ENCODE measurements at places on chromosomes 3 and 15. TPM values are rescaled to one million over a fixed set of nuclear protein-coding genes. Genes with fewer than 3 reads are reported as not detected.

The MTFMT gene
- total RNA-seq: 23.9 TPM

The GOLGA6L7 gene
- total RNA-seq: not detected

The CCR3 gene
- total RNA-seq: not detected

The C3orf62 gene
- total RNA-seq: 7.5 TPM

The SLC51A gene
- total RNA-seq: 0.77 TPM

The SERPINI2 gene
- total RNA-seq: not detected

The PTH1R gene
- 14.7 TPM for total RNA-seq

The MYRIP gene
- total RNA-seq: 8.6 TPM

The NEO1 gene
- total RNA-seq: 83.9 TPM

The FBN1 gene
- total RNA-seq: 322 TPM

The DCBLD2 gene
- total RNA-seq: 80.5 TPM

The SLC2A2 gene
- not detected for total RNA-seq

The HDAC11 gene
- 19.8 TPM for total RNA-seq

The COL6A5 gene
- 0.16 TPM for total RNA-seq

The SCAANT1 gene
- total RNA-seq: not detected

The SNTN gene
- total RNA-seq: not detected

The LRRK1 gene
- 8.7 TPM for total RNA-seq

The PAQR9 gene
- 3.6 TPM for total RNA-seq

The PFN2 gene
- 222 TPM for total RNA-seq

The MAP1A gene
- 26.2 TPM for total RNA-seq

The ARGFX gene
- not detected for total RNA-seq

The GNAT1 gene
- total RNA-seq: 66.7 TPM

The NMNAT3 gene
- total RNA-seq: 21.2 TPM

The CPA3 gene
- 8.6 TPM for total RNA-seq

The NR2E3 gene
- 218 TPM for total RNA-seq

The RSRC1 gene
- total RNA-seq: 77.8 TPM

The TMIE gene
- total RNA-seq: 3.0 TPM

Data from camera-type eye (tissue), 1 donor.